ENCODE measurements at places on chromosomes 1 and 21. TPM values are rescaled to one million over a fixed set of nuclear protein-coding genes. Genes with fewer than 3 reads are reported as not detected.

DNA sequence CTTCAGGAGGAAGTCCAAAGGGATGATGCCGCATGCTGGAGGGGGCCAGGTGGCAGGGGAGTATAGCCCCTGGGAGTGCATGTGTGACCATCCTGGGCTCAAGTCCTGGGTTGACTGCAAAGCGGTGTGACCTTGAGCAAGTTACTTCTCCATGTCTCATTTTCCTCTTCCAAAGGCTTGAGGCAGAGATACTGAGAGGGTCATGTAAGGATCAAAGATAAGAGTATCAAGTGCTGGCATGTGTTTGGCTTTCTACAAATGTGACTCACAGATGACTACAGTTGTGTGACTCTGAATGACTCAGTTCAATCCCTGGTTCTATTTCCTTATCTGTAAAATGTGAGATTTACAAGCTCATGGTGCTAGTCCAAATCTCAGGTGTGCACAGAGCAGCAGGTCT, 26.1 kb downstream of the PROK1 start:
- H3K4me1 ChIP-seq = peaks cover 35% of the 10 kb centered on the region
- no peaks in the 10 kb centered on the region for H3K36me3 ChIP-seq
- H3K27me3 ChIP-seq = no peaks in the 10 kb centered on the region

GRCh38 chr1:36652586-36652985, 169.9 kb upstream of the CSF3R start:
- no peak overlapping the region for H3K4me3 ChIP-seq
- no peak overlapping the region for H3K27ac ChIP-seq
- H3K4me1 ChIP-seq = no peaks in the 10 kb centered on the region

DNA sequence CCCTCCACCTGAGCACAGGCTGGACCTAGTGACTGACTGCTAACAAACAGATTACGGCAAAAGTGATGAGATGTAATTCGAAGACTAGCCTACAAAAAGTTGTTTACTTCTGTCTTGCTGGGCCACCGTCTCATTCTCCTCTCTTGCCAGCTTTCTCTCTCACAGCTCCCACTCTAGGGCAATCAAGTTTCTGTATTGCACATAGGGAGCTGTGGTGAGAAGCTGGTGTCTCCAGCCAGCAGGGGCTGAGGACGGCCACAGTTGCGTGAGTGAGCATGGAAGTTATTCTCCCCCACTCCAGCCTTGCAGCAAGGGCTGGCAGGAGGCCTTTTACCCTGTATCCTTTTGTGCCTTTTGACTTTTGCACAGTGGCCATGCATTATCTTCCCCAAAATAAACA, 8.6 kb upstream of the COL6A2 start:
- H3K27ac ChIP-seq = no peak overlapping the region
- no peak for DNase-seq
- no peak overlapping the region for H3K4me3 ChIP-seq
- no peaks in the 10 kb centered on the region for H3K36me3 ChIP-seq
- peaks cover 19% of the 10 kb centered on the region for H3K4me1 ChIP-seq

- peaks cover 77% of the 10 kb centered on the region for H3K27me3 ChIP-seq
- H3K4me1 ChIP-seq = no peaks in the 10 kb centered on the region
- DNase-seq = no peak
- H3K4me3 ChIP-seq = no peak overlapping the region
Observed at GRCh38 chr1:29949676-29950075, 713.4 kb downstream of the PTPRU start.

Gene RSPH1
- total RNA-seq = not detected

Gene MROH9
- not detected for total RNA-seq

Gene UBE4B
- 80.3 TPM for total RNA-seq

Gene PCNX2
- 0.82 TPM for total RNA-seq

Gene SPRR2D
- total RNA-seq = not detected

Gene SOX13
- 13.1 TPM for total RNA-seq

Gene MYOC
- total RNA-seq = 1.0 TPM

Gene VASH2
- total RNA-seq = 1.2 TPM

Measured in left ventricle myocardium inferior (tissue), 1 donor.